Activated CD4-positive, CD25-positive, alpha-beta regulatory T cell (primary cell): ENCODE measurements at places on chromosomes 12 and 14.

DNA sequence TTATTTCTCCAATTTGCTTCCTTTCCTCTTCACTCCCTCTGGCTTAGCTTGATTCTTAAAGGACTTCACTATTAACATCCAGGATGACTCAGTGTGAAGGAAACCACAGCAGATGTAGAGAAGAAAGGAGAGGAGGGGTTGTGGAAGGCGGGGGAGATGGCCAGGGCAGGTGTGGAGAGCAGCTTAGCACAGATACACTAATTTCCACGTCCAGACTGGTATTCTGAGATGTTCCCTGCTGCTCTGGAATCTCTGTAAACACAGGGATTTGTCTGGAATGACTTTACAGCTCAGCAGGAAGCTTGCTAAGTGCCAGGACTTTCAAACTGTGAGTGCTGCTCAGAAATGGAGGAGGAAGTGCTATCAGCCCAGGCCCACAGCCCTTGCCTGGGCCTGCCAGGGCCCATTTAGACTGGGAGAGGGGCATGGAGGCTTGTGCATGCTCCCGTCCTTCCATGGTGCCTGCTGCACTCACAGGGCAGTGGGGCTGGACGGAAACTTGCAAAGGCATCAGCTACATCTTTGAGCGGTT lies 202.5 kb upstream of the DDHD1 start:
- DNase-seq = no peak

- no peak for DNase-seq
Observed at GRCh38 chr14:77804592-77804991, 4.7 kb downstream of the ADCK1 start.

DNA sequence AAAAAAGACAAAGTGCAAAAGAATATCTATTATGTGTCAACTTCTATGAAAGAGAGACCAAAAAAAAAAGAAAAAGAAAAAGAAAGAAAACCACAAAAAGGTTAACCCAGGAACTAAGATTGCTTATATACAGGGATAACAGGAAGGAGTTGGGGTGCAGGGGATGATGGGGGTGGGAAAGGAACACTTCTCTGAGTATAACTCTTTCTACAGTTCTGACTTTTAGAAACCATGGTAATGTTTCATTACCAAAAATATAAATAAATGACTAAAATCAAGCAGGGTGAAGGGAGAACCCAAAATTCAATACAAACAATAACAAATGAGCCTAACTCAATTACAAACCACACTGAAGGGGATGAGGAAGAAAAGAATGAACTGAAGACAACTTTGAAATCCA lies 9.1 kb downstream of the IFNG-AS1 start:
- DNase-seq = no peak

DNA sequence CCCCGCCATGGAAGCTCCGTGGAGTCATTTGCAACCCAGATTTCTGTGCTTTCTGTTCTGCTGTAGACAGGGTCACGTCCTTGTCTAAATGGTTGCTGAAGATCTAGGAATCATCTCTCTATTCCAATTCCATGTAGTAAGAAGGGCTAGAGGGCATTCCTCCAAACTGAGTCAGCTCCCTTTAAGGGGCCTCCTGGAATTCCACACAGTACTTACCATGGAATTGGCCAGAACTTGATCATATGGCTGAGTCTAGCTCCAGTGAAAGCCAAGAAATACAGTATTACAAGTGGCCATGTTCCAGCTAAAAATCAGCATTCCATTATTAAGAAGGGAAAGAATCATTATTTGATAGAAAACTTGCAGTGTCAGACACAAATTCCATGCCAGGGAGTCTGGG lies 171.9 kb downstream of the PRKCH start:
- no peak for DNase-seq

- DNase-seq = no peak
Observed at GRCh38 chr12:48861111-48861510, 4.6 kb downstream of the RND1 start.

DNA sequence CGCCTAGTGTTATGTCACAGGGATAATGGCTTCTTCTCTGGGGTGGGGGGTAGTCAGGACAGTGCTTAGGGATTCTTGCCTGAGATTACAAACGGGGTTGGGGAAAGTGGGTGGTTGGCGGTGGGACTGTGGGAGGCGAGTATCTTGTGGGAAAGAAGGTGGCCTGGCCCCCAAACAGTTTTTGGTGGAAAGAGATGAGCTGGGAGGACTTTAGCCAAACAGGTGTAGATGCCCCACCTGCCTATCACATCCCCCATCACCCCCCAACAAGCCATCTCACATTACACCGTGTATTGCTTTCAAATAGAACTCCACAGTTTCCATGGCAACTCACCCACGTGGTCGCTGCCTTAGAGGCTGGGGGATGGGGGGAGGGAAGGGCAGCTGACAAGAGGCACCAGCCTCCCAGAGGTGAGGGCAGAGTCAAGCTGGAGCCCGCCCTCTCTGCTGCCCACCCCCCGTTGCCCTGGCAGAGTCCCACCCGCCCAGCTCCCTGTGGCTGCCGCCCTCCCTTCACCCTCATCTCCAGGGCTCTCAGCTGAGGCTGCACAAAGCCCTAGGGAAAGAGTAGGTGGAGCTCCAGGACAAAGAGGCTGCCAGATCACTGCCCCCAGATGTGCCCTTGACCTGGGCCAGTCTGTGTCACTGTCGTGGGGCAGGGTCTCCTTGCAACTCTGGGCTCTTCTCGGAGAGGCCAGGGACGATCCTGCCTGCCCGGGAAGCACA lies 98.3 kb downstream of the LRRC74A start:
- DNase-seq = no peak

- no peak for DNase-seq
Observed at GRCh38 chr12:123094349-123095077, 56.4 kb downstream of the PITPNM2 start.

DNA sequence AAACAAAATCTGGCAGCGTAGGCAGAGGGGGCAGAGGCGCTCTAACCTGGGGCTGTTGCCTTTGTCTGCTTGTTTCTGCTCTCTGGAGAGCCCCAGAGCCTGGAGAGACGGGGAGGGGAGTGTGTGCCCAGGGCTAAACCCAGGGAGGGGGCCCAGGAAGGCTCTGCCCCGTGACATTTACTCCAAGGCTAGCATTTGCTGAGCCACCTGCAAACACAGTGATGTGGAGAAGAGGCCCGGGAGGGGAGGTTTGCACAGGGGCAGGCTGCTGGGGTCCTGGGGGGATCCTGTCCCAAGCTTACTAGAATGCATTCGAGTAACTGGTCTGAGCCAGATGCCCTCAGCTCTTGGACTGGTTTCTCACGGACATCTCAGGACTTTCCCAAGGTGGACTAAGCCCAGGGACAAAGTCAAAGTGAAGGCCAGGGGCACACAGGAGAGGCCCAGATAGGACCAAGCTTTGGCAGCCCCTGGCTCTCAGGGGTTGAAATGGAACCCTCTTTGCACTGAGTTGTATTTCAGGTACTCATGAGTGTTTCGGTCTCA lies 12.0 kb downstream of the MEG3 start:
- DNase-seq = no peak

- peak; percentile 35 for DNase-seq
Observed at GRCh38 chr12:110937104-110937641, 16.8 kb upstream of the MYL2 start.

- DNase-seq = no peak
Observed at GRCh38 chr14:24056800-24057184, 5.0 kb downstream of the CARMIL3 start.
